Activated T-cell treated with anti-CD3 and anti-CD28 coated beads, Interleukin-2, amount 50 U/mL, for 72 hours (primary cell): ENCODE measurements at places on chromosomes 11 and 22.
A peak's percentile ranks its signal among the peaks of the same experiment; 100 is the strongest.

DNA sequence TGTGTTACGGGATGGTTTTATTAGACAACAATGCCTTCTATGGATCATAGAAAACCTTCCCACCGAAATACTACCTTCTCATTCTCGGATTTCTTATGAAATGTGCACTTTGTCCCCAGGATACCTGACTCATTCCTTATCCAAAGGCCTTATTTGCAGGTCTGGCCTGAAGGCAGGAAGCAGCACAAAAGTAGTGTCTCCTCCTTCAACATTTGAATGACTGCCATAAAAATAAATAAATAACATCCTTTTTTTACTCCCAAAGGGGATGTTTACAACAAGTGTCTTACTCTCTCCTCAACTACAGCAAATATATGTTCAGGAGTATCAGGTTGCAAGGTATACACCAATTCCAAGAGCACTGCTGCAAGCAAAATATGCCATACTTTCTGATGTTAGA is 41.6 kb upstream of the PAK1 start:
- H3K27ac ChIP-seq, result no peak overlapping the region
- H3K4me3 ChIP-seq, result no peak overlapping the region
- H3K36me3 ChIP-seq, result no peaks in the 10 kb centered on the region
- H3K4me1 ChIP-seq, result no peaks in the 10 kb centered on the region
- no peak for DNase-seq
- H3K27me3 ChIP-seq, result no peaks in the 10 kb centered on the region

GRCh38 chr22:16838073-16838472 is 12.9 kb upstream of the XKR3 start:
- DNase-seq, result no peak
- no peaks in the 10 kb centered on the region for H3K4me1 ChIP-seq
- no peaks in the 10 kb centered on the region for H3K27me3 ChIP-seq
- no peak overlapping the region for H3K4me3 ChIP-seq

DNA sequence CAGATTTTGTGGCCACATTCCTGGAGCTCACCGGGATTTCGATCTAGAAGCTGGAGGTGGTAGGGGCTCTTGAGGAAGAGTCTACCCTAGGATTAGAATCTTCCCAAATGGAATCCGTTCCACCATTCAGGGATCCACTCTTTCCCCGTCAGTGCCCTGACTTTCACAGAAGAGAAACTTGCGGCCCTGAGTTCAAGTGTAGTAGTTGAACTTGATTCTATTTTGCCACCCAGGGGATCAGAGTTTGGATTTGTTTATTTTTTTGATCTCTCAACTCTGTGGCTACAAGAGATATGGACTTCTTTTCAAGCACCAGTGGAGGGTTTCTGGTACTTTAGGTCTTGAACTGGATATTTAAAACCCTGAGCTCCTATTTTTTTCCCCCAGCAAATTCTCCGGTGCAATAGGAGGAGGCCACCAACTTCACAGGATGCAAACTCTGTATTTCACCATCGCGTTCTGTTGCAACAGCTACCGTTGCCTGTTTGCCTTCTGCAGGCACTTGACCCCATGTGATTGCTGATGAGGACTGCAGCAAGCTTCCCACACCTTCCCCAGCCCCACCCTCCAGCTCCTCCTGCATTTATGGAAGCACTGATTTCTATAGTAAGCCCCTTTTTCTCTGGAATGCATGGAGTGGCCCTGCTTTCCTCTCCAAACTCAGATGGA is 14.8 kb upstream of the MRGPRF start:
- DNase-seq, result no peak
- no peaks in the 10 kb centered on the region for H3K4me1 ChIP-seq
- no peaks in the 10 kb centered on the region for H3K36me3 ChIP-seq
- no peak overlapping the region for H3K4me3 ChIP-seq
- H3K27ac ChIP-seq, result no peak overlapping the region

DNA sequence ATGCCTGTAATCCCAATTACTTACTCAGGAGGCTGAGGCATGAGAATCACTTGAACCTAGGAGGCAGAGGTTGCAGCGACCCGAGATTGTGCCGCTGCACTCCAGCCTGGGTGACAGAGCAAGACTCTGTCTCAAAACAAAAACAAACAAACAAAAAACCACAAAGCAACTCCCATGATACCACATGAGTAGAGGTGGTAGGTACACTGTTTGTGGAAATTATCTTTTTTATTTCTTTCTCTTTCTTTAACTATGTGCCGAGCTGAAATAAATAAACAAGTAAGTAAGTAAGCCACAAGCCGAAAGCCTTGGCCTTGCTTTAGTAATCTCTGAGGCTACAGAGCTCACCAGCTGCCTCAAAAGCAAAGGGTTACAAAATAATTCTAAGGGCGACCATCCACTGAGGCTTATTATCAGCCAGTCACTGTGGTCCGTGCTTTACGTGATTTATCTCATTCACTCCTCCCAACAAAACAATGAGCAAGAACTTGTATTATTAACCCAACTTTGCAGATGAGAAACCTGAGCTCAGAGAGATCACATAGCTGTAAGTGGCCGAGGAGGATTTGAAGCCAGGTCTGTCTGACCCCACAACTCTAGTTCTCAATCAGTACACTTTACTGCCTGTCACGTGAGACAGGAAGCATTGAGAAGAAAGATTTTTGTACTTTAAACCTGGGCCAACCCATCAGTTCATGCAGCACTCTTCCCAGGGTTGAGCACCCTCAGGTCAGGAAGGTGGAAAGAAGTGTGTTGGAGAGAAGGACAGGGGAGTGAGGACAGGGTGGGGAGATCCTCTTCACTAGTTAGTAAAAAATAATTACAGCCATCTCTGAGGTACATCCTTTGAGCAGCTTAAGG is 69.8 kb upstream of the MTMR2 start:
- H3K36me3 ChIP-seq, result peaks cover 4% of the 10 kb centered on the region
- no peak overlapping the region for H3K27ac ChIP-seq
- DNase-seq, result no peak
- peaks cover 28% of the 10 kb centered on the region for H3K4me1 ChIP-seq

DNA sequence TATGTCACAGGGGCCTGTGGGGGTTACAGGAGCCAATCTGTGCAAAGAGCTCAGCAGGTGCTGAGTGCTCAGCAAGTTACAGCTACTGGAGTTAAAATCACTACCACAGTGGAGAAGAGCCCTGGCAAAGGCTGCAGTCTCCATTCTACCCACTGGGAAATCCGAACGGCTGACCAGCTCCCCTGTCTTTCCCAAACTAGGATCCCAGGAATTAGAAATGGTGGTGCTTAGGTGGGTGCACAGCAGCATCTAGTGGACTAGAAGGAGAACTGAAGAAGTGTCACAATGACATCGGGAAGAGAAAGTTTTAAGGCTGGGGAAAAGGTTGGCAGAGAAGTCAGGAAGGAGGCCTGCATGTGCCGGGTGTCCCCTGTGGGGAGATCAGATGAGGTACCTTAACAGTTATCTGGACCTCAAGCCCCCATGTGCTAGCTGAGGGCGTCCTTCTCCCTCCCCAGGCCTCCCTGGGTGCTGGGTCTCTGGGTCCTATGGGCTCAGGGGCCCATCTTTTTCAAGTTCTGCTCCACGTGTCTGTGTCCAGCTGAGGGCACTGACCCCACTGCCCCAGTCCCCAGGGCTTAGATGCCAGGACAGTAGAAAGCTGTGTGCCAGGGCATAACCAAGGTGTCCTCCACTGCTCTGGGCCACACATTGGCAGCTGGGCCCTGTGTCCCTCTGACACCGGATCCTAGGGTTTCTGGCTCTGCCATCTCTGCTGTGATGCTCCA is 1.9 kb downstream of the PIWIL3 start:
- no peak for DNase-seq
- H3K27ac ChIP-seq, result no peak overlapping the region
- H3K27me3 ChIP-seq, result peaks cover 13% of the 10 kb centered on the region

DNA sequence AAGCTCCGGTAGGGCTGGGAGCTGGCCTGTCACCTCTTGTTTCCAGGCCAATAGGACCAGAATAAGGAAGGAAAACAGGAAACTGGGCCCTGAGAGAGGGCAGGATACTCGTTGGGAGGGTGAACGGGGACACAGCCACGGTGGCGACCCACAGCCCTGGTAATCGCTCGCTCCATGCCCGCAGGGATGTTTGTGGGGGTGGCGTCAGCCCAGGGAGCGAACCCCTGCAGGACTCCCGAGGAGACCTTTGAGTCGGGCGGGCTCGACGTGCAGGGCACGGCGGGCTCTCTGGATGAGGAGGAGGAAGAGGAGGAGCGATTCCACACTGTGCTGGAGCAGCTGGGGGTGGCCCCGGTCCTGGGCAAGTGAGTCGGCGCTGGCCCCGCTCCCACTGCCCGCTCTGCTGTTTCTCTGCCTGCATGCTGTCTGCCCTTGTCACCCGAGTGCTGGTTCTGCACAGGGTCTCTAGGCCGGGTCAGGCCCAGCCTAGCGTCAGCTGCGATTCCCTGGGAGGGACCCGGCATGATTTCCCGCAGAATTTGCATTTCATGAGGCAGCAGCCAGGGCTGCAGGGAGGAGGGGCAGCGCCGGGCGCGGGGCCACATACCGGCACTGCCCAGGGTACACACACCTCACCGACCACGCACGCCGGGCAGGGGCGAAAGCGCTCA is 1.6 kb downstream of the CRACR2B start:
- H3K27ac ChIP-seq, result no peak overlapping the region
- peaks cover 3% of the 10 kb centered on the region for H3K36me3 ChIP-seq
- peaks cover 36% of the 10 kb centered on the region for H3K27me3 ChIP-seq
- H3K4me3 ChIP-seq, result peak overlapping the region; percentile 74
- H3K4me1 ChIP-seq, result peaks cover 35% of the 10 kb centered on the region

DNA sequence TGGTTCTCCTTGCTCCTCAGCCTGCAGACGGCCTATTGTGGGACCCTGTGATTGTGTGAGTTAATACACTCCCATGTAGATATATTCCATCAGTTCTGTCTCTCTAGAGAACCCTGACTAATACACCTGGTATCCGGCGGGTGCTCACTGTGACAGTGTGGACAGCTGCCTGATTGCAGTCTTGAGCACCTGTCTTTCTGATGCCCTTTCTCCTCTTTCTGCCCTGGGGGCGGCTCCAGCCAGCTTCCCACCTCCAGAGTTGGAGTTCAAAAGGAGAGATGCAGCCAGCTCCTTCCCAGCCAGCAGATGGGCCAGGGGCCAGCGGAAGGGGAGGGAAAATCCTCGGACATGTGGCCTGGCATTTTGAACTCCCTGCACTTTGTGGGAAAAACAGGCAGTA is 15.0 kb downstream of the SMIM38 start:
- no peak overlapping the region for H3K4me3 ChIP-seq
- DNase-seq, result no peak
- H3K36me3 ChIP-seq, result no peaks in the 10 kb centered on the region
- no peak overlapping the region for H3K27ac ChIP-seq
- peaks cover 20% of the 10 kb centered on the region for H3K4me1 ChIP-seq
- H3K27me3 ChIP-seq, result peaks cover 10% of the 10 kb centered on the region

GRCh38 chr11:57713835-57714234 is 1.4 kb downstream of the TMX2 start:
- H3K36me3 ChIP-seq, result peaks cover 9% of the 10 kb centered on the region
- no peak for DNase-seq
- H3K27me3 ChIP-seq, result no peaks in the 10 kb centered on the region
- H3K4me1 ChIP-seq, result peaks cover 42% of the 10 kb centered on the region
- peak overlapping the region; percentile 82 for H3K27ac ChIP-seq

GRCh38 chr11:73358071-73358470 is 18.1 kb upstream of the RELT start:
- no peaks in the 10 kb centered on the region for H3K27me3 ChIP-seq
- H3K27ac ChIP-seq, result no peak overlapping the region

- H3K27ac ChIP-seq, result no peak overlapping the region
- H3K4me1 ChIP-seq, result no peaks in the 10 kb centered on the region
- no peaks in the 10 kb centered on the region for H3K27me3 ChIP-seq
- peaks cover 3% of the 10 kb centered on the region for H3K36me3 ChIP-seq
- H3K4me3 ChIP-seq, result no peak overlapping the region
- DNase-seq, result no peak
Observed at GRCh38 chr11:105878510-105878909, 143.5 kb downstream of the MSANTD4 start.

- peak overlapping the region; percentile 86 for H3K27ac ChIP-seq
- peak overlapping the region; percentile 76 for H3K4me3 ChIP-seq
- peaks cover 98% of the 10 kb centered on the region for H3K4me1 ChIP-seq
- H3K36me3 ChIP-seq, result peaks cover 36% of the 10 kb centered on the region
Observed at GRCh38 chr11:61071913-61072312, 30.4 kb upstream of the CD5 start.

- peaks cover 39% of the 10 kb centered on the region for H3K27me3 ChIP-seq
- H3K27ac ChIP-seq, result peak overlapping the region; percentile 15
- peak overlapping the region; percentile 68 for H3K4me3 ChIP-seq
- H3K36me3 ChIP-seq, result no peaks in the 10 kb centered on the region
- DNase-seq, result peak; percentile 15
- peaks cover 40% of the 10 kb centered on the region for H3K4me1 ChIP-seq
Observed at GRCh38 chr11:7577291-7578190, 63.7 kb downstream of the PPFIBP2 start.

GRCh38 chr11:108959874-108960273 is 295.0 kb downstream of the DDX10 start:
- H3K27me3 ChIP-seq, result no peaks in the 10 kb centered on the region
- DNase-seq, result no peak
- peaks cover 17% of the 10 kb centered on the region for H3K4me1 ChIP-seq
- H3K36me3 ChIP-seq, result no peaks in the 10 kb centered on the region

GRCh38 chr11:46588131-46588530 is 5.7 kb downstream of the AMBRA1 start:
- peaks cover 39% of the 10 kb centered on the region for H3K4me1 ChIP-seq
- no peak overlapping the region for H3K4me3 ChIP-seq
- no peaks in the 10 kb centered on the region for H3K36me3 ChIP-seq

DNA sequence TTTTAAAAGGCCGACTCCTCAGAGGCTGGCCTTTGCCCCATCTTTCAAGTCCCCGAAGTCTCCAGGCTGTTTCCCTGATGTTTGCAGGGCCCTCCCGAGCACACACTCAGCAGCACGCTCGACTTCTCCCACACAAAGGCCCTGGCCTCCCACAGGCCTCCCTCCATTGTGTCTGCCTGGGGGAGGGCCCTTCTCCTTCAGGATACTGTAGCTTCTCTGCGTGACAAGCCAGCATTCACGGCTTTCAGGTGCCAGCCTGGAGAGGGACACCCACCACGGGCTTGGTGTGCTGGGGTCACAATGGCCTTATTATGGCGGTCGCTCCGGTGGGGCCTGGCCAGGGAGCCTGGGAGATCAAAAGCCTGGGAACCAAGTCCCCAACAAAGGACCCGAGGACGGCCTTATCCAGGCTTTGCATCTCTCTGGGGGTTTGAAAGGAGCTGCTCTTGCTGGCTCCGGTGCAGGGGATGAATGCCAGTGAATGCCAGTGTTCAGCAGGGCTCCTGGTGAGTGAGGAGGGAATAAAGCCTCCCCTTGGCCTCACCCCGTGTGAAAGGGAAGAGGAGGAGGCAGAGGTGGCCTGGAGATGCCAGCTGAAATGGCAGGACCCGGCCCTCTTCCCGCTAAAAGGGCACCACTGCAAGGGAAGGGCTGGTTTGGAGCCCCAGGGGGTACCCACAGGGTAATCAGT is 55.0 kb downstream of the TRAF6 start:
- DNase-seq, result no peak
- H3K4me1 ChIP-seq, result peaks cover 39% of the 10 kb centered on the region
- H3K27me3 ChIP-seq, result no peaks in the 10 kb centered on the region
- H3K4me3 ChIP-seq, result no peak overlapping the region
- H3K36me3 ChIP-seq, result peaks cover under 1% of the 10 kb centered on the region

GRCh38 chr11:70433966-70434812 is 35.9 kb downstream of the CTTN start:
- H3K4me3 ChIP-seq, result no peak overlapping the region
- H3K4me1 ChIP-seq, result no peaks in the 10 kb centered on the region
- DNase-seq, result no peak
- no peaks in the 10 kb centered on the region for H3K36me3 ChIP-seq
